ENCODE measurements at places on chromosomes 13 and 19.
A peak's percentile ranks its signal among the peaks of the same experiment; 100 is the strongest.

DNA sequence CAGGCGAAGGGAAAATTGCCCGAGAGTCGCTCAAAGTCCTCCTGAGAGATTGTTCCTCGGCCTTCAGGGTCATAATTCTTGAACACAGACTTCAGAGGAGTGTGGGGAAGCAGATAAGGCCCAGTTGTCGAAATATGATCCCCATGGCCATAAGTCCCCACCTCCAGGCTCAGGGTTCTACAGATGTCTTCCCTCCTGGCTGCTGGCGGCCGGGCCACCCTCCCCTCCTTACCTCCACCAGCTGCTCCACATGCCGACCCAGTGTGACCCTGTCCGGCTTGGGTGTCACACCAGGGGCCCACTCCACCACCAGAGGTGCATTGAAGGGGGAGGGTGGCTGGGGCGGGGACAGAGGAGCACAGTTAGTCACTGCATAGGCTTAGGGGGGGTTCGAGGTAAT, 10.1 kb downstream of the FAM98C start:
- no peak for DNase-seq

- DNase-seq, result no peak
Observed at GRCh38 chr19:50266896-50267295, 62.3 kb downstream of the KCNC3 start.

DNA sequence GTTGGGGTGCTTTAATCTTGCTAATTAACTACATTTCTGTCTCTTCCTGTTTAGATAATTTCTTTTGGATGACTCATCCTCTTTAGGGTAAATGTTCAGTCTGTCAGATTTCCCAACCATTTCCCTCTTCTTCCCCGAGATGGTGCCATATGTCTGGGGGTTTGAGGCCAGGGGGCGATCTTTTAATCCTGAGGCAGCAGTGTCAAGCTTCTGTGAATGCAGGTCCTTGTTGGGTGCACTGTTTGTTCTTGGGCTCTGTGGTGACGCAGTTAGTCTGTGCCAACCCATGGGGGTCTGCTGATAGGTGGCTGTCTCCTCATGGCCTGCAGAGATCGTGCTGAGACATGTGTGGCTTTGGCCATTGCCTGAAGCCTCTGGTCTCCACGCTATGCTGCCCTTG, 420.4 kb downstream of the NDFIP2 start:
- peak; percentile 82 for DNase-seq

DNA sequence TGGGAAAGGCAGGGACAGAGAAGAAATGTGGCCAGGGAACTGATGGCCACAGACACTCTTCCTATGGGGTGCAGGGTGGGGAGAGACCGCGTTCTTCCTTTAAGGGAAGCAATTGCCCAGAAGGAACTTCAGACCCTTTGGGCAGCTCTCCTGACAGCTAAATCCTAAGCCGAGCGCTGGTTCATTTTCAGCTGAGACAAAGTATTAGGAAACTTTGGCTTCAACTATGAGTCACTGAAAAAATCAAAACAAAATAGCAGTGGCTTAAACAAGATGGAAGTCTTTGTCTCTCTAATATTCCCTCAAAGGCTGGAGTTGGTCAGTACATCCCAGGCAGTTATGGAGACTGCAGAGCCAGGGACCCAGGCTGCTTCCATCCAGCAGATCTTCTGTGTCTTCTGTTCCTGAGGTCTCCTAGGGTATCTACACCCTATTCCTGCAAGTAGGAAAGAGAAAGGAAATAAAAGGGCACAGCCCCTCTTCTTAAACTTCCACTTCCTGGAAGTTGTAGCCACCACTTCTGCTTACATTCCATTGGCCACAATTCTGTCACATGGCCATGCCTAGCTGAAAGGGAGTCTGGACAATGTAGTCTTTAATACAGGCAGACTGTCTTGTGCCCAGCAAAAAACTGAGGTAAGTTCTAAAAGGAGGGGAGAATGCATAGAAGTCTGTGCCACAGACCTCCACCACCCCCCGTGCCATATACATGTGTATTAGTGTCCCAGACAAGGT, 163.5 kb downstream of the KATNAL1 start:
- DNase-seq, result peak; percentile 5

DNA sequence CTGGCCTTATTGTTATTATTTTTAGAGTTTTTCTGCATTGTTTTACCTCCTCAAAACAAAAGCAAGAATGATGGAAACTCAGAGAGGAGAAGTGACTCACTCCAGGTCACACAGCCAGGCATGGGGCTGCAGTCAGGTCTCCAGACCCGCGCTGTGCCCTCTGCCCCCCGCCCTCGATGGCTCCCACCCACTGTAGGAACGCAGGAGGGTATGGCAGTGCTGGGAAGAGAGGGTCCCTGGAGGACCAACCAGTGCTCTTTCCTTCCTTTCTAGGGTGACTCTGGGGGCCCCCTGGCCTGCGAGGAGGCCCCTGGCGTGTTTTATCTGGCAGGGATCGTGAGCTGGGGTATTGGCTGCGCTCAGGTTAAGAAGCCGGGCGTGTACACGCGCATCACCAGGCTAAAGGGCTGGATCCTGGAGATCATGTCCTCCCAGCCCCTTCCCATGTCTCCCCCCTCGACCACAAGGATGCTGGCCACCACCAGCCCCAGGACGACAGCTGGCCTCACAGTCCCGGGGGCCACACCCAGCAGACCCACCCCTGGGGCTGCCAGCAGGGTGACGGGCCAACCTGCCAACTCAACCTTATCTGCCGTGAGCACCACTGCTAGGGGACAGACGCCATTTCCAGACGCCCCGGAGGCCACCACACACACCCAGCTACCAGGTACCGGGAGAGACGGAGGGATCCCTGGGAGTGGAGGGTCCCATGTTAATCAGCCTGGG, 5.6 kb downstream of the TIMM13 start:
- no peak for DNase-seq

- no peak for DNase-seq
Observed at GRCh38 chr13:79491715-79492114, 10.8 kb downstream of the NDFIP2 start.

DNA sequence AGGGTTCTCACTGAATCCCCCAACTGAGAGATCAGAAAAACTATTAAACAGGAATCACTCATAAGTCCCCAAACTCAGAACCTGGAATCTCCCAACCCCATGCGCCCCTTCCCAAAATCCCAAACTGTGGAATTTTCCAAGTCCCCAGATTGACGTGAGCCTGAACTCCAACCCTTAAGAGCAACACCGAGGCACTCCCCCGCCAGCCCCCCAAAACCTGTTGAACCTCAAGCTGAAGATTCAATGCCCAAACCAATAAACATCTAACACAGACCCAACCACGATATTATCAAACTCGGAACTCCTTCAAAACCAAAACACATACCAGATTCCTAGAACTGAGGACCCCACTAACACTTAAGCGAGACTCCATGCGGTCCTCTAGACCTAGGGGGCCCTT, 599 bp downstream of the IZUMO1 start:
- no peak for DNase-seq

- no peak for DNase-seq
Observed at GRCh38 chr13:29441306-29441705, 154.2 kb downstream of the SLC7A1 start.

DNA sequence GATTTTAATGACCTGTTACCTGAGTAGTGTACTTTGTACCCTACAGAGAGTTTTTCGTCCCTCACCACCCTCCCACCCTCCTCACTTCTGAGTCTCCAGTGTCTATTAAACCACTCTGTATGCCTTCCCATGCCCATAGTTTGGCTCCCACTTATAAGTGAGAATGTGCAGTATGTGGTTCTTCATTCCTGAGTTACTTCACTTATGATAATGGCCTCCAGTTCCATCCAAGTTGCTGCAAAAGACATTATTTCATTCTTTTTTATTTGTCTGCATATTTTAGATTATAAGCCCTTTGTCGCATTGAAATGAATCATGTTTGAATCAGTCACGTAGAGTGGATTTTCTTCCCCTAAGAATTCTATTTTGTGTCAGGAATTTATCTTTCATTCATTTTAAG, 12.2 kb upstream of the HTR2A start:
- DNase-seq, result no peak

DNA sequence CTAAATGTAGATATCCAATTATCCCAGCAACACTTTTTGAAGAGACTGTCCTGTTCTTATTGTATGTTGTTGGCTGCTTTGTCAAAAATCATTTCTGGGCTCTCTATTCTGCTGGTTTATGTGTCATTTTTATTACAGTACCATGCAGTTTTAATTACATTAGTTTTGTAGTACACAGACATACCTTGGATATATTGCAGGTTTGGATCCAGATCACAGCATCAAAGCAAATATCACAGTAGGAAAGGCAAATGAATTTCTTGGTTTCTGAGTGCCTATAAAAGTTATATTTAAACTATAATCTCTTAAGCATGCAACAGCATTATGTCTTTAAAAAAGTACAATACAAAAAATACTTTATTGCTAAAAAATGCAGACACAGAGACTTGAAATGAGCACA, 564.2 kb upstream of the MIR17HG start:
- no peak for DNase-seq

- no peak for DNase-seq
Observed at GRCh38 chr13:28743020-28743419, 24.2 kb upstream of the SLC46A3 start.

- DNase-seq, result no peak
Observed at GRCh38 chr13:36555151-36555986, 118.5 kb upstream of the SERTM1 start.

DNA sequence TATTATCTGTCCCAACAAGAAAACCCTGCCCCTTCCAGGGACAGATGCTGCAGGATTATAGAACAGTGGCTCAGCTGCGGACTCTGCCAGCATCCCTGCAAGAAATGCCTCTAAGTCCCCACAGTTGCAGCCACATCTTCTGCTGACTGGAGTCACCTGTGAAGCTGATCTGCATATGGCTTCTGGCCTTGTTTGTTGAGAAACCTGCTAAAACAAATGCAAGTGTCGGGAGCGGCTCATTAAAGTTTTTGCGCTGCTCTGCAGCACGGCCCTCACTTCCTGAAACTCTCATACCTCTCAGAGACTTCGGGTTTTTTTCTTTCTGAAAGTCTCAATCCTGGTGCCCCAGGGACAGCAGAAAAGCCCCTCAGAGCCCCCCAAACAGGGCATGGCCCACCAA, 725.0 kb downstream of the UQCRFS1 start:
- DNase-seq, result no peak

- peak; percentile 98 for DNase-seq
Observed at GRCh38 chr19:48249502-48250014, 6.2 kb downstream of the CARD8 start.

DNA sequence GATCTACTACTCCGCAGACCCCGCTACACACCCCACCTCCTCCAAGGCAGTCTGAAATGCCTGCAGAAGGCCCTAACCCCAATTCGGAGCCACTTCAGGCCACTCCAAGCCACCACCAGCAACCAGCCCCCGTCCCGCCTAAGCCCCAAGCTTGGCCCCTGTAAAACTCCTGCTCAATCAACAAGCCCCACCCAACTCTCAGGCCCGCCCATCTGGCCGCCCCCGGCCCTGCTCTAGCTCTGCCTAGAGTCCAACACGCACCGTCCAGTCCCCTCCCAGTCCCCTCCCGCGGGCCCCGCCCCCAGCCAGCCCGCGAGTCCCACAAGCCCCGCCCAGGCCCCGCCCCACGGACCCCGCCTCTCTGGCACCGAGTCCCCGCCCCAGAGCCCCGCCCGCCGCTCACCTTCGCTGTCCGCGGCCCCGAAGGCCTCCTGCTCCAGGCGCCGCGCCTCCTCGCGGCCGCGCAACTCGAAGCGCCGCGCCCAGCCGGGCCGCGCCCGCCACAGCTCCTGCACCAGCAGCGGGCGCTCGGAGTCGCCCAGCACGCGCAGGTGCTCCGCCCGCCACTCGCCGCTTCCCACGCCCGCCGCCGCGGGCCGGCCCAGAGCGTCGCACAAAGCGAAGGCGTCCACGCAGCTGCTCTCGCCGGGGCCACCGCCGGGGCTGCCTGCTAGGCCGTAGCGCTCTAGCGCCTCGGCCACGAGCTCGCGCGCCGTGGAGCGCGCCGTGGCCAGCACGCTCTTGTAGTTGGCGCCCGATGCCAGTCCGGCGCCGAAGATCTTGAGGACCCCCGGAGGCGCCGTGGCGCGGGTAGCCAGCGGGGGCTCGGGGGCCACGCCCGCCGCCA, 1.6 kb downstream of the RASIP1 start:
- DNase-seq, result peak; percentile 87

GRCh38 chr19:13597640-13598039, 91.4 kb upstream of the CACNA1A start:
- peak; percentile 56 for DNase-seq

- DNase-seq, result no peak
Observed at GRCh38 chr19:18698321-18699167, 15.1 kb downstream of the CRTC1 start.

- DNase-seq, result no peak
Observed at GRCh38 chr19:33724721-33725060, 72.0 kb upstream of the KCTD15 start.

DNA sequence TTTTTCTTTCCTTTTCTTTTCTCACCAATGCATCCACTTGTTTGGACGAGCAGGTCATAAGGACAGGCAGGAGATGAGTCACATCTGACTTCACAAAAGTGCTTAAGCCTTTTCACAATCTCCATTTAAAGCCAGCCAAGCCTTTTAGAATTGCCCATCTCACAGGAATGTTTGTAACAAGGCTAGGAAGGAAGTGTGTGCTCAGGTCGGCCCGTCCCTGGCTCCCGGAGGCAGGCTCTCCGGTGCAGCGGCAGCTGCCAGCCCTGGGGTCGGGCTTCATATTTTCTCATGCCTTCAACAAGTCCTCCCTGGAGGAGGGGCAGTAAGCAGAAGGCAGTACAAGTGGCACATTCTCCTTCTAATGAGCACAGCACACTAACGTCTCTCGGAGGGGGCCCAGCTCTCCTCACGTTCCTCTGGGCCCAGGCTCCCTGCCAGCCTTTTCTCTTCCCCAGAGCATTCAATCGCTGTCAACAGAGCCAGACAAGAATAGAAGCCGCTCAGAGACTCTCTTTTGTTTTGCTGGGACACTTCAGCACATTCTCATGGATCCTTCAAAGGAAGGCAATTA, 180.5 kb downstream of the COL4A1 start:
- DNase-seq, result peak; percentile 36

DNA sequence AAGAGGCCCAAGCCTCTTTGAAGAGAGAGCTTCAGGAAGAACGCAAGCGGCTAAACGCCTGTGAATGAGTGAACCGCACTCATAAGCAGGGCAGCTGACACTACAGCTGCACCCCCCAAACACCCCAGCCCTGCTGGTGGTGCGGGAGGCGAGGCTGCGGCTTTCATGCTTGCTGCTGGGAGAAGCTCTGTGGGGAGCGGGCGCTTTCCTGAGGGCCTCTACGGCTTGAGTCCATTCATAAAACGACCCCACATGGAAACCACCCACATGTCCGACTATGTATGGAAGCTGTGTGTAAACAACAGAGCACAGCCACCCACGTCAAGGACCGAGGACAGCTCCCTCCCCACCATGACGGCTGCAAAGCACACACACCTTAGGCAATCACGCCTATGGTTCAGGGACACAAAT, 5.5 kb downstream of the AP3D1 start:
- no peak for DNase-seq

GRCh38 chr13:65453982-65454381, 1776.2 kb downstream of the PCDH9 start:
- DNase-seq, result no peak

Data from MV-4-11 (cell line).